NCI-H82 (cell line): ENCODE measurements at places on chromosomes 4 and X.
A peak's percentile ranks its signal among the peaks of the same experiment; 100 is the strongest.

DNA sequence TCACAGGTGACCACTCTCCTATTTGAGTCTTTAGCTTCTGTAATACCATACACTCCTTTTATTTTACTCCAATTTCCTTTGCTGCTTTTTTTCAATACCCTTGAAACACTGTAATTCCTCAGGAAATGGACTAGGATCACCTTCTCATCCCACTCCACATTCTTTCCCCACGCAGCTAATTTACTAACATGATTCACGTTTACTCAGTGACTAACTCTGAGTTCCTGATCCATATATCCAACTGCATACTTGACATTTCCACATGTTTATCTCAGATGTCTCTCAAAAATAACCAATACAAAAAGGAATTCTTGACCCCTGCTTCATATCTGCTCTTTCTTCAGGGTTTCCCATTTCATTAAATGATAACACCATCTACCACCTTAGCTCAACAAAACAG is 19.9 kb downstream of the RPS6KA6 start:
- no peak for DNase-seq

DNA sequence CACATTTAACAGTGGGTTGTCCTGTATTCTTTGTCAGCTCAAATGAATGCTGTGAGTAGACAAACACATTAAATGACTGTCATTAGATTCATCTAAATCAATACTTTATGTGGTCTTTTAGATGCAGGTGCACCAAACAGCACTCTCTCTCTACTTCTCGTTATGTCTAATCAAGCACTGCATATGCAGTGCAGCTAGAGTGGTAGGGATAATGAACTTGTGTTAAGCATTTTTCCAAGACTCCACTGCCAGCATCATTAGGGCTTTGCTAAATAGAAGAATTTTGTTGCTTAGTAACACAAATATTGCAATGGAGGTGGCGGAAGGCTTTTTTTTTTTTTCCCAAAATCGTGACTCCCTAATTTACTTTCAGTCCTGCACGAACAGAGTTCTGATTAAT is 447.0 kb upstream of the GALNT7 start:
- no peak for DNase-seq

- DNase-seq, result no peak
Measured at GRCh38 chr4:4868758-4869723, 9.6 kb downstream of the MSX1 start.

DNA sequence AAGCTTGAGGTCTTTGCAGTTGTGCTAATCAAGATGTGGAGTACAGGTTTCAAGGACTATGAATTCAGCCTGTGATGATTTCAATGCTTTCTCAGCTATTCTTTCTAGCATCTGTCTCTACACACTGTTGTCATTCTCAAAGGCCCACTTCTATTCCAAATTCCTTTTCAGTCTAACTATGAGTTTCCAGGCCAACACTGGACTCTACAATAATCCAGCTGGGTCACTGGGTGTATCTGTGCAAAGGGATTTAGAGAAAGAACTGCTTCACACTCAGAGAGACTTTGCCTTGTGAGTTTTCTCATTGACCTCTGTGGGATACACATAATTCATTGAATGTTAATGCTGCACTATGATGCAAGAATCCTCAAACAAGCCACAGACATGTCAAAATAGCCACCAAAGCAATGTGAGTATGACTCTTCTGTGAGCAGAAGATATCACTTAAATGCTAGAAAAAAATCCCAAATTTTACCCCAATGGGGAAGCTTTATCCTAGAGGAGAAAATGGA is 171.8 kb upstream of the CLNK start:
- DNase-seq, result no peak

DNA sequence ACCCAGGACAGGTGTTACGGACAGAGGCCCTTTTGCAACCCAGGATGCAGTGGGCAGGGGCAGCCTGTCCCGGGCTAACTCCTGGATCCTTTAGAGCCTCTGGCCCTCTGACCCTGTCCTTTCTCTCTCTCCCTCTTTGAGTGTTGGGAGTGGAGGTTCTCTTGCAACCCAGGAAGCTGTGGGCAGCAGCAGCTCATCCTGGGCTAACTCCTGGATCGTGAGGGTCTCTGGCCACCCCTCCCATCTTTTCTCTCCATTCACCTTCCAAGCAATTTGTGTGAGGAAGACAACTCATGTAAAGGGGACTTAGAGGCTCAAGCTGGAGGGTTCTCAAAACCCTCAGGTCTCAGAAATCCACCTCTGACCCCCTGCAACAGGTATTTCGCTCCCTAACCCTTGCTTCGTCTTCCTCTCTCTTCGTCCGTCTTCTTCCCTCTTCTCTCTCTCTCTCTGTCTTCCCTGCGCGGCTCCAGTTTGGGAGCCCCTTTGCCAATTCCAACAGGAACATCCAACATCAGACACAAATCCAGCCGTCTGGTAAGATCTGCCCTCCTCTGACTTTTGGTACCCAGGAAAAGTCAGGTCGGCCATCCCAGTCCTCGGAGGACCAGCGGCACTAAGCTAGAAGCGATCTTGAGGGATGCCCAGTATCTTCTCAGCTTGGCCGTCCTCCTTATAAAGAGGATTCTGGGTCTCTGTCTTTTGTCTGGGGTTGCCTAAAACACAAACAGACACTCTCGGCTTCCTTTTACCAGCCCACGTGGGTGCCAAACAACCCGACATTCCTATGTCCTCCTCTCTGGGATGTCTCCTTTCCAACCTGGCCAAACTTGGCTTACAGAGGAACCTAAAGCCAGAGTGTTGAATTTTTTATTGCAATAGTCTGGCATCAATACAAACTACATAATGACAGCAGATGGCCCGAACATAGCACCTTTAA is 7.9 kb downstream of the ASMTL start:
- DNase-seq, result no peak

- DNase-seq, result peak; percentile 39
Measured at GRCh38 chr4:2843941-2844584, 419 bp downstream of the ADD1 start.

DNA sequence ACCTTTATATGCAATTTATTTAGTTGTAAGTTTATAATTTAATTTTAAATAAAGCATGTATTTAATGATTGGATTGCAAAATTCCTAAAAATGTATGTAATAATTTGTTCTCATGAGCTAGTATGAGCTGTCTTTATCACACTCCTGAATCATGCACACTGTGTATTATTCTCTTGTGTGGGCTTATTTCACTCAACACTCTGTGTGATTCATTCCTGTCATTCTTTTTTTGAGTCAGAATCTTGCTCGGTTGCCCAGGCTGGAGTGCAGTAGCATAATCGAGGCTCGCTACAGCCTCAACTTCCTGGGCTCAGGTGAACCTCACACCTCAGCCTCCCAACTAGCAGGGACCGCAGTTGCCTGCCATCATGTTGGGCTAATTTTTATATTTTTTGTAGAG is 123.1 kb upstream of the SLC34A2 start:
- no peak for DNase-seq

- no peak for DNase-seq
Measured at GRCh38 chrX:3567686-3568085, 145.8 kb downstream of the PRKX start.

GRCh38 chr4:118398226-118399090 is 45.7 kb upstream of the PRSS12 start:
- DNase-seq, result peak; percentile 5

DNA sequence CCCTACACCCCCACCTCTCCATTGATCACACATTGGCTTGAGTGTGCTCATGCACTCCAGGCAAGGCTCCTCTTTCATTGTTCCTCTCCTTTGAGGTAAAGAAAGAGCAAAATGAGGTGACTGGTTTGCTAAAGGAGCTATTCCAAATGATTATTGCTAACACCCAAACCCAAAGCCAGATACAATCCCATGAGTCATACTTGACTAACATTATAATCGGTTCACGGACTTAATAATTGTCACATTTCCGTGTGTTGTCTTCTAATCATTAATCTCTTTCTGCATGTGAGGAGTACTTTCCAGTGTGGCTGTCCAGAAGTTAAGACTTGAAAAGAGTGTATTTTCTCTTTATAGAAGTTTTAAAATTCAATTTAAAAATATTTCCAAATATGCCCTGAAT is 174.3 kb upstream of the SFRP2 start:
- DNase-seq, result no peak

- DNase-seq, result no peak
Measured at GRCh38 chr4:5758741-5759140, 47.7 kb downstream of the EVC start.

GRCh38 chrX:147679356-147680005 is 232.2 kb upstream of the FMR1 start:
- DNase-seq, result no peak

- DNase-seq, result no peak
Measured at GRCh38 chr4:106478152-106478551, 109.6 kb upstream of the GIMD1 start.

- peak; percentile 52 for DNase-seq
Measured at GRCh38 chr4:29704059-29704458, 1016.1 kb upstream of the PCDH7 start.

DNA sequence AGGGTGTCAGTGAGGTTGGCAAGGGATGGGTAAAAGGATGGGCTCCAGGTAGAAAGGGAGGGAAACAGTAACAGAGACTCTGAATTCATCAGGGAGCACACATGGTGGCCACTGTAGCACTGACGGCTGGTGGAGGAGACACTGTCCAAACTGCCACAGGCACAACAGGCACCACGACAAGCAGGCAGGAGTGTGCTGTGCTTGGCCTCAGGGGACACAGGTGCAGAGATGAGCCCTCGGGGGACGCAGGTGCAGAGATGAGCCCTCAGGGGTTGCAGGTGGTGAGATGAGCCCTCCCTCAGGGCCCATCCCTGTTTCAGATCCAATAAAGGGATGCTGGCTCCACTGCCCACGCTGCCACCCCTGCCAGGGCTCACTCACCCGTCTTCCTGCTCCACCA is 7.6 kb downstream of the PDE6B start:
- DNase-seq, result no peak

- no peak for DNase-seq
Measured at GRCh38 chr4:94135701-94136100, 72.0 kb upstream of the SMARCAD1 start.

DNA sequence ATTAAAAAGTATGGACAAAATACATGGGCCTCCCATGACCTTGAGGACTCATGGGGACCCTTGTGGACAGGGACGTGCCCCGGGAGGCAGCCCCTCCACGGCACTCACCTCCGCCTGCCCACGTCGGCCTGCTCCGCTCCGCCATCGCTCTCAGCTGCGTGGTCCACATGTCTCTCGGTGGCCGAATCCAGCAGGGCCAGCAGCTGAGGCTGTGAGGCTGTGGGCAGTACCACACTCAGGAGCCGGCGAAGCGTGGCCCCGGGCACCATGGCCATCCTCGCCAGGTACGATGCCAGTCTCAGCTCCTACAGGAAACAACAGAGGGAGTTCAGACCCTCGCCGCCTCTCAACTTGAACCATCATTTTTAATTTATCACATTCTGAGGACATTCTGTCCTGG is 140.0 kb downstream of the EVC2 start:
- no peak for DNase-seq

- DNase-seq, result no peak
Measured at GRCh38 chr4:47650584-47651130, 165.6 kb downstream of the ATP10D start.

- DNase-seq, result no peak
Measured at GRCh38 chr4:47413521-47413920, 50.0 kb downstream of the COMMD8 start.

GRCh38 chr4:151304755-151305154 is 20.6 kb downstream of the SH3D19 start:
- peak; percentile 42 for DNase-seq

GRCh38 chr4:1850276-1850675 is 5.7 kb downstream of the LETM1 start:
- DNase-seq, result peak; percentile 28

GRCh38 chr4:148170408-148171365 is 271.5 kb downstream of the NR3C2 start:
- DNase-seq, result no peak

GRCh38 chr4:160019936-160020335 is 917.1 kb downstream of the RAPGEF2 start:
- DNase-seq, result no peak

DNA sequence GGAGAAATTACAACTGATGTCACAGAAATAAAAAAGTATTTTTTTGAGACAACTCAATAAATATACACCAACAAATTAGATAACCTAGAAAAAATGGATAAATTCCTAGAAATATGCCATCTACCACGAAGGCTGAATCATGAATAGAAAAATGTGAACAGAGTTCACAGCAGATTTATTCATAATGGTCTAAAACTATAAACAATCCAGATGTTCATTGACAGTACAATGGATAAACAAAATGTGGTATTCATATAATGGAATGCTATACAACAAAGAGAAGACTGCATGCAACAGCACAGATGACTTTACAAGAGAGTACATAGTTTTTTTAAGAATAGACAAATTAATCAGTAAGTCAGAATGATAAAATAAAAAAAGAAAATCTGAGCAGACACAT is 55.2 kb downstream of the CLOCK start:
- DNase-seq, result no peak

DNA sequence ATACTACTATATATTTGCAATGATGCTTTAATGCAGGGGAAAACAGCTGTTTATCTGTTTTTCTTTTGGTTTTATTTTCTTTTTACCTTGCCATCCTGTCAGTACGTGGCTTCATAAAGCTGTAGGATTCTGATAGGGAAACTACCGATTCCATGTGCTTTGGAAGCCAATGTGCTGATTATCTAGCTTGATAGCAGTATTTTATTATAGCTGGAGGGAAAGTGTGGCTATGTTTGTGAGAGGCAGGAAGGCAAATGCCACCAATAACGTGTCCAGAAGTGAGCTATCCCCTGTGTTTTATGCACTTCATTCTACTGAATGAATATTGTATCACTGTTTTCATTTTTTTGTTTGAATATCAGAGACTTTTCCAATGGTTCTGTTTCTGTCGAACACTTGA is 43.7 kb downstream of the IL15 start:
- no peak for DNase-seq

DNA sequence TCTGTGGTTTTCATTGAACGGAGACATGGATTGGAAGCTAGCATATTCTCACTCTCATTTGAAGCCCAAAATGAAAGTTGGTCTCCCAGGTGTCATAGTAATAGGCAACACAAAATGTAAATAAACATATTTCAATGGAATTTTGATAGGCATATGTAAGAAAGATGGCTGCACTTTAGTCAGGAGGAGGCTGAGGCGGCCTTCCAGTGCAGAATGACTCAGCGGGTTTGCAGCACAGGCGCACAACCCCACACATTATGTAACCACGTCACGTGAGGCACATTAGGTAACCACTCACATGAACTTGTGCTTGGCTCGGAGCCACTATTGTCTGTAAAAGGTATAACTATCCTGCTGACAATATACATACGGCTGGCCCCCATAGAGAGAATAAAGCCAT is 381.7 kb downstream of the GPAT3 start:
- no peak for DNase-seq
